HFFc6 (cell line): ENCODE measurements at places on chromosomes 4 and X. TPM values are rescaled to one million over a fixed set of nuclear protein-coding genes. Genes with fewer than 3 reads are reported as not detected.

Gene HAND2
- 0.35 to 3.6 TPM (median 3.1 TPM) in 3 replicates for total RNA-seq

Gene PPP2R2C
- total RNA-seq = 0.23 TPM in 1 of 2 replicates, not detected in the other

Gene SPANXC
- 76.3 TPM in 1 of 3 replicates, not detected in the others for total RNA-seq

Gene TEX11
- total RNA-seq = not detected in 3 replicates
